ENCODE measurements at places on chromosomes 7 and 10.

DNA sequence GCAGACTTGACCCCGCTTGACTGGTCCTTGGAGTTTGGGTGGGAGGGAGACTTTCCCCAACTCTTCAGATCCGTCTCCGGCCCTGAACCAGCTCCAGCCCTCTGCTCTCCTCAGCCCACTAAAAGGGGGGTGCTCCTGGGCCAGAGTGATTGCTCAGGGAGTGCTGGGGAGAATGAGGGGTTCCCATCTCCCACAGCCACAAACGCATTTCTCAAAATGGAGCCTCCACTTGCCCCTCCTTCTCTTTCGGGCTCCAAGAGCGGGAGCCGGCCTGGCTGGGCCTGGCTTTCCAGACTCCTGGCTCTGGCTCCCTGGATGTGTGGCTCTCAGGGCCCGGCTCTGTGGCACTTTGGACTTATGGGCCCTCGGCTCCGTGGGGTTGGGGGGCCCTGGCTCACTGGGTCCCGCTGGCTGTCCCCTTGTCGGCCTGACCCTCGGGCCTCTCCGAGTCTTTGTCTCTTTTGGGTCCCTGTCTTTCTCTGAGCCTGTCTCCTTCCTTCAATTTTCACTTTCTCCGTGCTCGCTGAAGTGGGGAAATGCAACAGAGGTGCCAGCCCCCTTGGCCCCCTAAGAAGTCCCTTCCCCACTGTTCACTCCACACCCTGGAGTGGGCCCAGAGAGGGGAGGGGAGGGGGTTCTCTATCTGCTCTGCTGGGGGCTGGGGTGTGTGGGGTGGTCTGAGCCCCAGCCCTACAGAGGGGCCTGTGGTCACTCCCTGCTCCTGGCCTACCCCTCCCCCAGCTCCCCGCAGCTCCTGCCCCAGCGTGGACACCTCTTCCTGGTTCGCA lies 713 bp downstream of the LZTS2 start:
- DNase-seq = peak; percentile 70

GRCh38 chr7:23938937-23939552 lies 229.0 kb downstream of the STK31 start:
- peak; percentile 6 for DNase-seq

DNA sequence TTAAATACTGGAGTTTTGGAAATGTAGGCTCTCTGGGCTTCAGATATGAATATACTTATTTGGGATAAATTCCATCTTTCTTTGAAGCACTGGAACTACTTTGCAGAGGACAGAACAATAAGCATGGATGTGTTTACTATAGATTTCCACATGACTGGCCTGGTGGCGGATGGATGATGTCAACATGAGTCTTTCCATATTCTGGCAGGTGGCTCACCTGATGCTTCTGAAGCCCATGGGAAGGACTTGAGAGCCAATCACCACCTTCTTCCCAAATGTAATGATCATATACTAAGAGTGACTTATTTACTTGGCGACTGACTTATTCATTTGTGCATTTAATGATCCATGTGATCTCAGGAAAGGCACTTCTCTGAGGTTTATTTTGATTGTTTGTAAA lies 110.5 kb downstream of the FANK1 start:
- no peak for DNase-seq

DNA sequence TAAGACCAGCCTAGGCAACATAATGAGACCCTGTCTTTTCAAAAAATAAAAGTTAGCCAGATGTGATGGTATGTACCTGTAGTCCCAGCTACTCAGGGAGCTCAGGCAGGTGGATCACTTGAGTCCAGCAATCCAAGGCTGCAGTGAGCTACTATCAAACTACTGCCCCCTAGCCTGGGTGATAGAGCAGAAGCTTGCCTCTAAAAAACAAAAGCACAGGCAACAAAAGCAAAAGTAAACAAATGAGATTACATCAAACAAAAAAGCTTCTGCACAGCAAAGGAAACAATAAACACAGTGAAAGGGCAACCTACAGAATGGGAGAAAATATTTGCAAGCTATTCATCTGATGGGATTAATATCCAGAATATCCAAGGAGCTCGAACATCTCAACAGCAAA lies 65.4 kb downstream of the FANK1 start:
- DNase-seq = no peak

DNA sequence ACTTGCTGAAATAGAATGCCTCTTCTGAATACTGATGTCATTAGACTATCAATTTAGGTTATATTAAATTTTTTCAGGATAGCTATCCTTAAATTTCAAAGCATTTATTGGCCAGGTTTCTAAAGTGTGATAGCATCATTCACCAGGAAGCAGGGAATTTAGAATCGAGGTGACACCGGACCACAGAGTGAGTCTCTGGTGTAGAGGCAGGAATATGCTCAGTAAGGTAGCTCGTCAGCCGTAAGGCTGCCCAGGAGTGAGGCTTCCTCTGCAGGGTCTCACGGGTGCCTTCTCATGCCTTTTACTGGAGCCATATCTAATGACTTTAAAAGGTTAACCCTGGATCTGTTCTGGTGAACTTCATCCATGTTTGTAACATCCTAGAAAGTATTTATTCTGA lies 170.8 kb upstream of the KLF14 start:
- DNase-seq = no peak

DNA sequence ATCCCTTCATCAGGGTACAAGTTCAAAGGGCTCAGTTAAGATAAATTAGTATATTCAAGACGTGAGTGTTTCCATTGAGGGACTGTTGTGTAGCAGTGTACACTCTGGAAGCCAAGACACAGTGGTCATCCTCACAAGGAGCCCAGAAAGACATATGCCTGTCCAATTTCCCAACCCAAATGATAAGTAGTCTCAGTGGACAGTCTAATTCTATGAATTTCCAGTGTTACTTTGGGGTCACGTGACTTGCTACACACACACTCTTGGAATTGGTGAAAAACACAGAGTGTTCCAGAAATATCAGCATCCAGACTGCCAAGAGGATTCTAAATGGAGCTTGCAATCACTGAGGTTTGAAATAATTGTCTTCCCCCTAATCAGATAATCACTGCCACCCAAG lies 365.1 kb downstream of the WDR11 start:
- DNase-seq = no peak

DNA sequence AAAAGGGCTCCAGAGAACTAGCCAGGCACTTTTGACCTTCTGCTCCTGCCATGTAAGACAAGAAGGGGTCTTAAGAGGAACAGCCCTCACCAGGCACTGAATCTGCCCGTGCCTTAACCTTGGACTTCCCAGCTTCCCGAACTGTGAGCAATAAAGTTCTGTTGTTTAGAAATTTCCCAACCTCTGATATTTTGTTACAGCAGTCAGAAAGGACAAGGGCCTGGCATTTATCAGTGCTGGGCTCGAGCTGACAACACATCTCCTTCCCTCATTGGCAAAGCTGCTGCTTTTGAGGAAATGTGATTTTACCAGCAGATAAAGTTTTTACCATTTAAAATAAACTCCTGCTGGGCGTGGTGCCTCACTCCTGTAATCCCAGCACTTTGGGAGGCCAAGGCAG lies 103.5 kb downstream of the GPR26 start:
- DNase-seq = no peak

DNA sequence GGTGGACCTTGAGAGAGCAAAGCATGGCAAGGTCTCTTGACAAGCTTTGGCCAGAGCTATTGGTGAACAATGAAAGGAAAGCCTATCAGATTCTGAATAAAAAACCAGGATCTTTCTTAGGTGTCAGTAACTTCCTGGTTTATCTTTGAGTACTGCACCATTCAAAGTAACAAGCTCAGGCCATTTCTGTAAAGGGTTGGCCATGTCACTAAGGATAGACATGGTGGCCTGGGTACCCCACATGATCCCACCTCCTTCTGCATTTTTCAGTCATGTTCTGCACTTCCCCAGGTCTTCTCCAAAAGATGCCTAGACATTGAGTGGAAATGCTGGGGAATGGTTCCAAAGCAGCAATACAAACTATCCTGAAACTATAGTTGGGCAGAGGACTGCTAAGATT lies 242.0 kb downstream of the ARHGAP12 start:
- no peak for DNase-seq

DNA sequence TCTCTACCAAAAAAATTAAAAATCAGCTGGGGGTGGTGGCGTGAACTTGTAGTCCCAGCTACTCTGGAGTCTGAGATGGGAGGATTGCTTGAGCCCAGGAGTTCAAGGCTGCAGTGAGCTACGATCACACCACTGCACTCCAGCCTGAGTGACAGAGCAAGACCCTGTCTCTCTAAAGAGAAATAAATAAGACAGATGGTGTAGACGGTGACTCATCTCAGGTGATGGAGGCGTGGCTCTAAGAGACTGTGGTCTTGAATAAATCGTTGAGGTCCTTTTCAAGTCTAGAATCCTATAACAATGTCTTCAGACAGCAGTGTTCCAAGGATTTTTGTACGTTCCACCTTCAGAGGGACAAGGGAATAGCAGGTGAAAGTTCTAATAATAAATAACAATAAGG lies 53.8 kb upstream of the PFKFB3 start:
- DNase-seq = no peak

DNA sequence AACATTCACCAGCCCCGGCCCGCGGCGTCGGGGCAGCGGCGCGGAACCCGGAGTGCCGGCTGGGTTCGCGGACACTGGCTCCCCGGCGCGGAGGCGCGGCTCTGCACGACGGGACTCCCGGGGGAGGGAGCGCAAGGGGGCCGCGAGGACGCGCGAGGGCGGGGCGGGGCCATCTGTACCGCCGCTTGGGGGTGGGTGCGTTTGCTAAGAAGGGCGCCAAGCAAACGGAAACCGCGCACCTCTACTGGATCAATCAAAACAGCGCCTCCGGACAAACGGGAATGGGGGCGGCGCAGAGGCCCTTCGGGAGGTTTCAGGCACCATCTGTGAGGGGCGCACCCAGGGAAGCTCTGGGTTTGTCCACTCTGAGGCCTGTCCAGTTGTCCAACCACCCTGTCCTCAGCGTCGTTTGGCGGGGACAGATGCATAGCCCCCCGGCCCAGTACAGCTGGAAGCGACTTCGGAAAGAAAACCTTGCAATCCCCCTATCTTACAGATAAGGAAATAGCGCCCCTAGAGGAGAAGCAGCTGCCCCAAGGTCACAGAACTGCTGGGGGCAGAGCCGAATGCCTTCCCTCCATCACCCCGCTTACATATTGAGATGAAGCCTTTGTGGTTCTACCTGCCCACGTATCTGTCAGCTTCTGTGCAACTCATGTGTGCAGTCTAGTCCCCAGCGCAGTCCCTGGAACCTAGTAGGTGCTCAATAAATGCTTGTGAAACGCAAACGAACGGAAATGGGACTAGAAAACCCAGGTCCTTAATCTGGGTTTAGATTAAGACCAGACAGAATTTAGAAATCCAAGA lies 10.7 kb upstream of the SLIT1 start:
- DNase-seq = peak; percentile 84

DNA sequence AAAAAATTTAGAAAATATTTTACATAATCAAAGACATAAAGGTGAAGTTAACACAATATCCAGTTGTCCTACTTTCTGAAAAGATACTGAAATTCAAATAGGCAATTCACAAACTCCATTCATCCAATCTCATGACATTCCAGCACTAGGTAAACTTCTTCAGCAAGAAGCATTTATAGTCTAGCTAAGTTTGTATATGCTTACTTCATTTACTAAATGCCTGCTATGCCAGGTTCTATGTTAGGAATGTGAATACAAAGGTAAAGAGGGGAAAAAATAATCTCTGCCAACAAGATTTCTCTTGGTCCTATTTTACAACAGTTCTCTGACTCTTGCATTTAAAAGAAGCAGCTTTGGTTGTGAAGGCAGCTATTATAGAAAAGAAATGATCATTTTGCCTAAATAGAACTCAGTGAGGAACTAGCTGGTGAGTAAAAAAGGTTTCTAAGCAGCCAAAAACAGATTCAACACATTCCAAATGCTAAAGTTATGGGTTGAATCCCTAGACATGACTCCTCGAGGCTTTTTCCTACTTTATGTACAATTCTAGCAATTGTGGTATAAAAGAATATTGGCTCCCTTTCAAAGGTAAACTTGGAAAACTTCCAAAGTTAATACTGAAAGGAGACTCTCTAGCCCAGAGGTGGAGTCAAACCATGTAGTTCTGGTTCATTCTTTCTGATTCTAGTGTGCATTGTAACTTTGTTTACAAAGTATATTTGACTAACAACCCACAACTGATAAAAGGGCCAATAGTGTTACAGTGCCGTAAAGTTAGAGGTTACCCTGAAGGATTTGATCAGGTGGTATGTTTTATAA lies 30.9 kb upstream of the KLHL7 start:
- no peak for DNase-seq

- DNase-seq = no peak
Observed at GRCh38 chr7:151348970-151349369, 7.4 kb downstream of the NUB1 start.

DNA sequence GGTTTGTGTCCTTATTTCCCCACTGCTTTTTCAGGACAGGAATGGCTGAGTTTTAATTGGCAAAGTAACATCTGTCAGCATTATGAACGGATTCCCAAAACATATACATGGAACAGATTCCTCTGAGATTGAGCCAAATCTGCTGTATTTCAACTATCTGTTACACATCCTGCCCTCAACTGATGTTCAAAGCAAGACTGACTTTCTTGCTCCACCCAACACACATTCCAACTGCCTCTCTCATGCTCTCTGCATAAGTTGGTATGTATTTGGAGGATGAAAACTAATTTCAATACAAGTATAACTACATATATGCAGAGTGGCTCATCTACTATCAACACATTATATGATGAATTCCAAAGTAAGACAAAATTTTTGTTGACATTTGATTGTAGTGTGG lies 342.2 kb downstream of the GATA3 start:
- DNase-seq = no peak

GRCh38 chr7:143399151-143399550 lies 9.5 kb downstream of the EPHA1 start:
- no peak for DNase-seq

- DNase-seq = no peak
Observed at GRCh38 chr7:152336754-152337368, 98.9 kb downstream of the KMT2C start.

DNA sequence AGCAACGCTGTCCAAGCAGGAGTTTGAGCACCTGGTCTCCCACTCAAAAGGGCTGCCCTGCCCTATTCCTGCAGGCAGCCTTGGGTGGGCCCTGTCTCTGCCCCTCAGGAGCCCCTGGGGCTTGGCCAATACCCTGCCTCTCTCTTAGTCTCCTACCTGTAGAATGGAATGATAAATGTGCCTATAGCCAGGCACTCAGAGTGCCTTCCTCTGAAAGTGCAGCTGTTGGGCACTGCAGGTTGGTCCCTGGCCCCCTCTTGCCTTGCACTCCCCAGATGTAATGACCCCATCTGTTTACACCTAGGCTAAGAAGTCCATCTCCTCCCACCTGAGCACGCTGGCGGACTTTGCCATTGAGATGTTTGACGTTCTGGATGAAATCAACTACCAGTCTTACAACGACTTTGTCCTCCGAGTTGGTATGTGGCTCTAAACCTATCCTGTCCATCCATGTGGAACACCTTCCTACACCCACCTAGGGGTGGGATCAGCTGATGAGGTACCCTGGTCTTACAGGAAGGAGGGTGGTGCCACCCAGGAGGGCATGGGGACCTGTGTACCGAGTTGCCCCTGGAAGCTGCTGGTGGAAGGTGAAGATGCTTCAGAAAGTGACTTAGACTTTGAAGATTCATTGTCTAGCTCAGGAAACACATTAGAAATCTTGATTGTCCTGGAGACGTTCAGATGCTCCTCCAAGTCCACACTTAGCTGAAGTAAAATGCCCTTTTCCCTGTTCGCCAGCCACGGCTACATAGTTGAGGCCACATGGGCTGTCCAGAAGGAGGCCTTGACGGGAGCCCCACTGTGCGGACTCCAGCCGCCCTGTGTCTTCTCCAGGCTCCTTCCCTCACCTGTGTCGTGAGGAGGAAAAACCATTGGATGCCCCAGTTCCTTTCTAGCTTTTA lies 134.1 kb downstream of the ADCY1 start:
- no peak for DNase-seq

GRCh38 chr7:2932402-2933251 lies 88.5 kb upstream of the GNA12 start:
- DNase-seq = no peak

- DNase-seq = no peak
Observed at GRCh38 chr10:117398029-117398428, 22.8 kb upstream of the PDZD8 start.
